Stimulated activated CD4-positive, alpha-beta T cell treated with anti-CD3 and anti-CD28 coated beads, Interleukin-4, amount 100 ng/mL, for 48 hours (primary cell): ENCODE measurements at places on chromosomes 7 and 10.

DNA sequence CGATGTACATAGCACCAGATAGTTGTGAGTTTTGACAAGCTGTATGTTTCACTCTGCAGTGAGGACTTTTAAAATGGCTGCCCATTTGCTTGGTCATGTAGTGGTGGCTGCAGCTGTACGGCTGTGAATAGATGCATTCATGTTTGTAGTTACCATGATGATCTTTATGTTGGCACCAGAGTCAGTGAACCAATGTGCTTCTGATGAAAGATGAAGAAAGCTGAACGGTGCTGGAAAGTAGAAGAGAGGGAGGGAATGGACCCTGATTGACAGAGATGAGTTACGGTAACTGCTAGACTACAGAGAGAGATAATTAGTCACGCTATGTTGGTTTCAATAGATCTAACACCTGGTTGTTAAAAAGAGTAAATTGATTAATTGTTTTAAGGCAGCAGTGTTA lies 256.8 kb downstream of the CELF2 start:
- DNase-seq, result no peak

DNA sequence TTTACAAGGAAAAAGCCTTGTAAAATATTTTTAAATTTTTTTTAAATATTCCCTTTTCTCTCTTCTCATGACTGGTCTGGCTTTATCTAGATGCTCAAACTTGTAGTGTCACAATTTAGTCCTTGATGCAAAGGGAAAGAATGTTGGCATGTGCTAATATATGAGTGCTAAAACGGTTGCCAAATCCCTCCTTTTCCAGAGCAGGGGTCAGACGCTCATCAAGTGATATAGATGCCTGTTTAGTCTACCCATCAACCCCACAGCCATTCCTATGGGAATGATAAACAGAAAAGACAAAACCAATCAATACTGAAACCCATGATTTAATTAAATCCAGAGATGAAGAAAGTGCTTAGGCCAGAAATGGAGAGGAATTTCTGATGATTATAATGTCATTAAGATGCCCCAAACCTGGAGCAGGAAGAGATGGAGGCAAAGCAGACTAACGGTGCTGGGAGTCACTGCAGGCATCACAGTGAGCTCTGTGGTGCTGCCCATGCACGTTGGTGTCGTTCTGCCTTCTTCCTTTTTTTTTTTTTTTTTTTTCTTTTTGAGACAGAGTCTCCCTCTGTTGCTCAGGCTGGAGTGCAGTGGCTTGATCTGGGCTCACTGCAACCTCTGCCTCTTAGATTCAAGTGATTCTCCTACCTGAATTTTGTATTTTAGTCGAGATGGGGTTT lies 210.1 kb upstream of the STK17A start:
- no peak for DNase-seq

DNA sequence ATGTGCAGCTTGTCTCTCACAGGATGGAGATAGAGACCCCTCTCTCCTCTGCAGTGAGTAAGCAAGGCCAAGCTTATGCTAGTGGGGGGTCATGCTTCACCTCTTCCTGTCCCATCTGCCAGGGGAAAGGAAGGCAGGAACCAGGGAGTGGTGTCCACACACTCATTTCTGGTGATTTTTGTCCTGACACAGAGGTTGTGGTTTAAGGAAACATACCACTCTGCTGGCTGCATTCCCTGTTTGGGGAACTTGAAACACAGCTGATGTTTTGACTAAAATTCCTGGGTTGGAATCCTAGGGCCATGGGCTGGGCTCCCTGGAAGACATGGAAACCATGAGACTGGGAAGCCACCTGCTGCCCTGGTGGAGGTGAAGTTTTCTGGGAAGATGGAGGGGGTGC lies 21.4 kb downstream of the C10orf120 start:
- DNase-seq, result no peak

GRCh38 chr7:69243016-69243415 lies 355.3 kb upstream of the AUTS2 start:
- no peak for DNase-seq

- no peak for DNase-seq
Measured at GRCh38 chr7:159154243-159154642, 9.6 kb upstream of the VIPR2 start.

DNA sequence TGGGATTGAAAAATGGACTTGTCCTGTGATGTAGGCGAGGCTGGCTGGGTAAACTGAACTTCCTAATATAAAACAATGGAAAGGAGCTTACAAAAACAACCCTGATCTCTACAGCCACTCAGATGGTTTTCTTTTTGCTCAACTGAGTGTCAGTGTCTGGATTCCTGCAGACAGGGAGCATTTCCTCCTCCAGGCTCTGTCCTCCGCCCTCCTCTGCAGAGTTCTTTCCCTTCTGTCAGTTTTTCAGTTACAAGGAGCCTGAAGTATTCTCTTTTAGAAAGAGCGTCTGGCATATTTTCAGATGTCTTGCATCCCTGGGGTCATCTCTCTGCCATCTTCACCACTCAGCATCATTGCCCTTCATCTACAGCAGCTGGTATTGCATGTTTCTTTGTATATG lies 50.0 kb upstream of the PITRM1 start:
- no peak for DNase-seq

- no peak for DNase-seq
Measured at GRCh38 chr10:71072131-71072822, 140.1 kb upstream of the UNC5B start.

- no peak for DNase-seq
Measured at GRCh38 chr7:90661290-90662151, 65.4 kb downstream of the CDK14 start.

GRCh38 chr10:6244510-6244909 lies 41.8 kb downstream of the PFKFB3 start:
- DNase-seq, result no peak

DNA sequence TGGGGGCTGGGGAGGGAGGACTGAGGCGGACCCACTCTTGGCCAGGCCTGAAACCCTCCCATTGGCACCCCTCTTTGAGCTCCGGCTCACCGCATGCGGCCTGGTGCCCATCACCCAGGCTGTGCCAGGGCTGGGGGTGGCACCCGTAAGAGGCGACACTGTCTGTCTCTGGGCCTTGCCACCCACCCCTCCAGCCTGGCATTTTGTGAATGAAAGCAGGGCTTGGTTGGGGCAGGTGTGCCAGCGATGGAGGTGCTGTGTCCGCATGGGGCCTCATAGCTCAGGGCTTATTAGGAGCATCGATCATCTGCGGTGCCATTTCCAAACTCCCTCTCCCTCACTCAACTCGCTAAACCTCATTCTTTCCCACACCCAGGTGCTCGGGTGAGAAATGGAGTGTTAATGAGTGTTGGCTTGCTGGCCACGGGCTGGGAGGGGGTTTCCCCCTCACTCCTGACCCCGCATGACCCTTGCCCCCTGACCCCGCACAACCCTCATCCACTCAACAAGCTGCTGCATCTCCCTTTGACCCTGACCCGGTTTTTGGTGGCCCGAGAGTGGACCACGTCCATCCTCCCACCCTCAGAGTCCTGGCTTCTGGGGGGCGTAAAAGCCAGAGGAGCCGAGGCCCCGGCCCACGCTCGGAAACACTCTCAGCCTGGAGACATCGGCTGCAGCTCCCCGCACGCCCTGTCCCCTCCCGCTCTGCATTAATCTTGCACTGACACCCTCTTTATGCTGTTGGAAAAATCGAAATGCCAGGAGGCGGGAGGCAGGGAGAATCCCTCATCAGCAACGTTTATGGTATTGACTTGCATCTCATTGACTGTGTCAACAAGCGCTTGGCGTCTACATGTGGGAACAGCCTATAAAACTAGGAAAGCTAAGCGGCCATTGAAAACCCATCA lies 161.2 kb downstream of the DNAJB6 start:
- no peak for DNase-seq

DNA sequence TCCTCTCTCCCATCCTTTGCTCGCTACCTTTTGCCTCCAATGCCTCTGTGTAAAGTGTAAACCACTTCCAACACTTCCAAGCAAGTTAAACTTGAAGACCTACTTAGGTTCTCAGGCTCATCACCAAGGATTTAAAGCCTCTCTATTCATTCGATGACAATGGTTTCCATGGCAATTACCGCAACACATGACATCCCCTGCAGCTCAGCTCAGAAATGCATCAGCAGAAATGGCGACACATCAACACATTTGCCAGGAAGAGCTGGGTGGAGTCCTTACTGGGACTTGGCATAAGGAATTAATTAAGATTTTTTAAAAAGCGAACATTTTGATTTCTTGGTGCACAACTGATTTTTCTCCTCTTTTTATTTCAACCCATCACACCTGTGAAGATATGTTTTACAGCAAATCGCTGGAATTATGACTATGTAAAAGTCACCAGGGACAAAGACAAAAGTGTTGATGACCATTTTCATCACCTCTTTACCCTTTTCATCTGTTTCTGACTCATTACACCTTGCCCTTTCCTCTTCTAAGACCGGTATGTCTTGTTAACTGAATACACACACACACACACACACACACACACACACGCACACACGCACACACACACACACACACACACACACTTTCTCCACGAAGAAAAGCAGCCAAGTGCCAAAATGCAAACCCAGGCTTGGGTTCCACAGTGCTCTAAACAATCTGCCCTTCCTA lies 453.4 kb upstream of the CELF2 start:
- no peak for DNase-seq

- no peak for DNase-seq
Measured at GRCh38 chr7:39540320-39540719, 25.9 kb upstream of the YAE1 start.

- DNase-seq, result no peak
Measured at GRCh38 chr10:113347508-113347907, 205.3 kb upstream of the HABP2 start.

DNA sequence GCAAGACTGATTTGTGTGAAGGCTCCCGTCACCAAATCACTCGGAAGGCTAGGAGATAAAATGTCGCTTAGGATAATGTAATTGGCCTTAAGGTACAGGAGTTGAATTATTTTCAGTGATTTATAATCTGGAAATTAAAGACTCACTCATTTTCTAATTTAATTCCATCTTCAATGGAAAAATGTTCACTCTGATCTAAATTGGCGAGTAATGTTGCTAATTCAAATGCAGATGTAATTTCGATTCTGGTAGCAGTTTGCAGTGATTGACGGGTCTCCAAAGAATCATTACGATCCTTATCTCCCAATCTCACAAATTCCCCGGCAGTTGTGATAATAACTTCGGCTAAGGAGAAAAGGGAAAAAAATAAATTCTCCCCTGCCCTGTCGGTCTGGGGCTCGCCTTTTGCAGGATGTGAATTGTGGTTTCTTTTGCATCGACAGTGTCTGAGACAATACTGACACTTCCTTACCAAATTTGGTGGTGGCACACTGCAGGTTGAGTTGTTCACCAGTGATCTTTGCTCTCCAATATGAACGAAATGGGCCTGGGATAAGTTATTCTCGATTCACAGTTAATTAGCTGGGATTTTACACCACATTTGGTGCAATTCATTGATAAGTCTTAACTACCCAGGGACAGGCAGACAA lies 215.1 kb upstream of the GPR26 start:
- DNase-seq, result no peak

DNA sequence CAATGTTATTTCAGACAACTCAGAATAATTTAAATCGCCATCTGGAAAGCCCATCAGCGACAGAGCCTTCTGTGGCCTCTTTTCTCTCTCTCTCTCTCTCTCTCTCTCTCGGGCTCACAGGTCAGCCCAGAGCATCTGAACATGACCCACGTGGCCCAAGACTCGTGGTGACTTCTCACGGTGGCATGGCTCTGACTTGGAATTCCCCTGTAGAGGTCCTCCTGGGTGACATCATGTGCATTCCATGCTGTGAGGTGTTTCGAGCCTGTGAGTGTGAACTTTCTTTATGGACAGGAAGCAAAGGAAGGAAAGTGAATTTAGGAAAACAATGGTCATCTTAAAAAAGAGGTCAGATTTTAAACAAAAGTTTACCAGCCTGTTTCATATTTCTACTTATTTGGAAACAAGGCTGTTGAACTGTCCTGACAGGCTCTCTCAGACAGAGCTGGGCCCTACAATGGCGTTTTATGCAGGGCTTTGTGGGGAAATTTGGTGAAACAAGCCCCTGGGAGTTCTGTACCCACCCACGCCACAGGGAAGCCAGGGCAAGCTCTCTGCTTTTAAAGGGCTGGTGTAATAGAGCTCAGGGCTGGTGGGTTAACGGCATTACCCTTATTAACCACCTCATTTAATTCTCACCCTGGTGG lies 359.7 kb upstream of the ZNF32 start:
- DNase-seq, result no peak

DNA sequence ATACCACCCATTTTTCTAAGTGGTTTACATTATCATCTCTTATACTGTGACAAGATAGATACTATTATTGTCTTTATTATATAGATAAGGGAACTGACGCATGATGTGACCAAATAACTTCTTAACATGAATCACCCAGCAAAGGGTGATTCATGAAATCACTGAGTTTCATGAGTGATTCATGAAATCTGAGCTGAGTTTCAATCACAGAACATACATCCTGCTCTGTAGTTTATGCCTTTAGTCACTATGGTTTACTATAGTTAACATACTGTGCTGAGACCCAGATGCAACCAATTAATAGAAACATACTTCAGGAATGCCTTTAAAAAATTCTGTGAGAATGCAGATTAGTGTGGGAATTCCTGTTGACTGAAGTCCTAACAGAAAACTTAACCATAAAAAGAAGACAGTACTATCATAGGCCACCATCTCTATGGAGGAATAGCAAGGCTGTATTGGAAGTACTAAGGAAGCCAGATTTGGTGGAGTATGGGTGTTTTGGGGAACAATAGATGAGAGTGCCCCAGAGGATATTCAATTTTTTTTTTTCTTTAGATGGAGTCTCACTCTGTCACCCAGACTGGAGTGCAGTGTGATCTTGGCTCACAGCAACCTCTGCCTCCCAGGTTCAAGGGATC lies 43.1 kb upstream of the SEMA3A start:
- DNase-seq, result no peak

GRCh38 chr10:110420401-110421193 lies 77.1 kb upstream of the DUSP5 start:
- DNase-seq, result no peak

DNA sequence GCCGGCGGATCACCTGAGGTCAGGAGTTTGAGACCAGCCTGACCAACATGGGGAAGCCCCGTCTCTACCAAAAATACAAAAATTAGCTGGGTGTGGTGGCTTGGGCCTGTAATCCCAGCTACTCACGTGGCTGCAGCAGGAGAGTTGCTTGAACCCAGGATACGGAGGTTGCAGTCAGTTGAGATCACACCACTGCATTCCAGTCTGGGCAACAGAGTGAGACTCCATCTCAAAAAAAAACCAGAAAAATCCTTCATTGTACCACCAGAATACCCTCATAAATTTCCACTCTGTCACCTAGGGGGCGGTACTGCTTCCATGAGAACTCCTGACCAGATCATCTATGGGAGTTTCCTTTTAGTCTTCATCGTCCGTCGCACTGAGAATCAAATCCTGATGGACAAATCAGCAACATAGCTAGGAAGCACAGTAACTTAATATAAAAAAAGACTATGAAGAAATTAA lies 225.8 kb upstream of the KLF14 start:
- DNase-seq, result no peak

DNA sequence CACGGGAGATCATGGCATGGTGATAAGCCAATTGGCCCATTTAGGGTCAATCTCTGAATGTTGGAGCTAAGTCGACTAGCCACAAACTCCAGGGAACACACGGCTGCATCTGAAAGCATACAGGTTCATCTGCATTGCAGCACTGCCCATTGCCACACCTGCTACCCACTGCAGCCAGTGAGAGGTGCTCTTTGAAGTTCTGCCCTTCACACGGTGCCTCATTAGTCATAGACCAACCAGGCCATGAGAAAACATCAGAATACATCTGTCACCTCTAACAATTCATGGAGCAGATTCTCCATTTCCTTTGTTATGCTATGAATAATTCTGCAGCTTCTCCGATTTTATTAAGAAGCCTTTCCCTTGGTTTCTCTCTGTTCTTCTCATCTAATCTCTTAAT lies 65.7 kb upstream of the FAM204A start:
- no peak for DNase-seq
